ENCODE measurements at places on chromosomes 4 and X.

- DNase-seq = no peak
Measured at GRCh38 chr4:61312526-61312925, 112.4 kb downstream of the ADGRL3 start.

- no peak for DNase-seq
Measured at GRCh38 chr4:38673130-38673978, 9.4 kb downstream of the KLF3 start.

DNA sequence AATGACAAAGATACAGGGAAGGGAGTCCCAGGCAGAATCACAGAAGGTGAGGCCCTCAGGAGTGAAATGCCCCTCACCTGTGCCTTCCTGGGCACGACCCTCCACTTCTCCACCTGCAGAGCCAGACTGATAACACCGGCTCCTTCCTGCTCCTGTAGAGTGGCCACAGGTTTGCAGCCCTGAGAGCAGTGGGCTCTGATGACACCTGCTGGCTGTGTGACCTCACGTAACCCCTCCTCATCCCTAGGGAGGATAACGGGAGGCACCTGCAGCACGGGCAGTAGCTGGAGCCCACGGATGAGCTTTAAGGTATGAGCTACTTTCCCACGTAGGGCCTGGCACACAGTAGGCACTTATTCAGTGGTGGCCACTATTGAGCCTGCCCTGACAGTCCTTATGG, 25.5 kb upstream of the MAN2B2 start:
- no peak for DNase-seq

DNA sequence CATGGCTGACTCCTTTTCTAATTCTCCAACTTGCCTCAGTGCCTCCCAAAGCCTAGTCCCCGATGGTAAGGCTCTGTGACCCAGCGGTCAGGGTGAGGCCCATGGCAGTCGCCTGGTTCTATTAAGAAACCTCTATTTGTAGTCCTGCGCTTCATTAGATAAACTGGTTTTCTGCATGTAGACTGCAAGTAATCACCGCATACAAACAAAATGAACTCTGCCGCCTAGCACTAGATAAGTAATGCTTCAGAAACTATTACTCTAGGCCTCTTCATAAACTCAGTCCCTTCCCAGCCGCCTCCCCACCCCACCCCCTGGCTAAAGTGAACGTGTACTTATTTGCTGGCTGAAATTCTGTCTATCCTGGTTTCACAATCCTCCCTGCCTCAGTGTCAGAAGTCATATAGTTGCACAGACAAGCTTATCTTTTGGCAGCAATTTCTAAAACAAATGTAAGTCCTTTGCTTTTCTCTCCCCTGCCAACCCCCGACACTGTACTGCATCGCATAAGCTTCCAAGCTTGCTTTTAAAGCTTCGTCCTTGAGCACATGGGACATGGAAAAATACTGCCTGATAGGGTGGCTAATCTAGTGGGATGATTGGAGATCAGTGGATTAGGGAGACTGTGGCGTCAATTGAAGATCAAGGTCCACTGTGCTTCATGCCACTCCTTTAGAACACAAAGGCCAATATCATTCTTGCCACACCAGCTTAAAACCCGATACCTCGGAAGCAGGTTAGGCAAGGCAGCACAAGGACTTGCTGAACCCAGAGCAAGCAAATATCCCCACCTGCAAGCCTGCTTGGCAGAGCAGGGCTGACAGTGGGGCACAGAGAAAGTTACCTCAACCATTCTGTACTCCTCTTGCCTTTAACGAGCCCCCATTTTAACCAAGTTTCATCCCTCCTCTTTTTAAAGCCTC, 125.8 kb downstream of the IRF2 start:
- no peak for DNase-seq

GRCh38 chr4:182289809-182290208, 46.6 kb downstream of the TENM3 start:
- DNase-seq = no peak

DNA sequence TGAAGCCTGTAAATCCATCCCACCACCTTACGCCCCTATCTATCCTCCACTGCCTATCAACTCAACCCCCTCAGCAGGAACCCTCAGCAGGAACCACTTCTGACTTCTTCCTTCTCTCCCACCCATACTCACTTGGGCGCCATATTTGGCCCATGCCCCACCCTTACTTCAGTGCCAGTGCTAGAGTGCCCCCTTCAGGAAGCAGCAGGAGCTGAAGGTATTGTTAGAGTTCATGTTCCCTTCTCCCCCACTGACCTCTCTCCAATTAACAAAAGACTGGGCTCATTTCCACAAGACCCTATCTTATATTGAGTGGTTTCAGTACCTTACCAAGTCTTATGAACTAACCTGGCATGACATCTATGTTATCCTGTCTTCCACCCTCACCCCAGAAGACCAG, 363.1 kb upstream of the SLIT2 start:
- no peak for DNase-seq

DNA sequence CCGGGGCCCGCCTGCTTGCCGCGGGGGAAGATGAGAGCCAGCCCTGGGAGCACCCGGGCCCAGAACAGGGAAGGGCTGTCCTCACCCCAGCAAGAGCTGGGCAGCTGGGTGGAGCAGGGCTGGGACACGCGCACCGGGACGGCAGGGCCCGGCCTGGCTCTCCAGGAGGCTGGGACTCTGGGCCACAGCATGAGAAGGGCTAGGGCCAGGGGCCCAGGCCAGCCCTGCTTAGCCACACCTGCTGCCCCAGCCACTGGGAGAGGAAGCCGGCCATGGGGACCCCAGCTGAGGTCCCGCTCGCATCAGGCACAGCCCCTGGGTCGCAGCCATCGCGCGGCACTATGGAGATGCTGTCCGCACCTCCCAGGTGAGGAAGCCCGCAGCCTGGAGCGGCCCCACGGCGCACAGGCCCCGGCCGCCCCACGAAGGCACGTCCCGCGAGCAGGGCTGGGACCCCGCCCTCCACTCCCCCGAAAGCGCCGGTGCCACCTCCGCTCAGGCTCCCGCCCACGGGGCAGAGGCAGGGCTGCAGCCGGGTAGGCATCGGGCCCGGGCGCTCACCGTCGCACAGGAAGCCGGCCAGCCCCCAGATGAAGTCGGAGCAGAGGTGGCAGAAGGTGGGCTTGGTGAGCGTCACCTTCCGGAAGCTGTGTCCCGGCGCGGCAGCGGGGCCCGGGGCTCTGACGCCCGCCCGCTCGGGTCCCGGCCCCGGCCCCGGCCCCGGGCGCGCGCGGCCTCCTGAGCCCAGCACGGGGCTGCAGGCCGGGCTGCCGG, 531 bp downstream of the DGKQ start:
- peak; percentile 87 for DNase-seq

GRCh38 chr4:52864793-52865192, 2.7 kb downstream of the RASL11B start:
- DNase-seq = no peak

DNA sequence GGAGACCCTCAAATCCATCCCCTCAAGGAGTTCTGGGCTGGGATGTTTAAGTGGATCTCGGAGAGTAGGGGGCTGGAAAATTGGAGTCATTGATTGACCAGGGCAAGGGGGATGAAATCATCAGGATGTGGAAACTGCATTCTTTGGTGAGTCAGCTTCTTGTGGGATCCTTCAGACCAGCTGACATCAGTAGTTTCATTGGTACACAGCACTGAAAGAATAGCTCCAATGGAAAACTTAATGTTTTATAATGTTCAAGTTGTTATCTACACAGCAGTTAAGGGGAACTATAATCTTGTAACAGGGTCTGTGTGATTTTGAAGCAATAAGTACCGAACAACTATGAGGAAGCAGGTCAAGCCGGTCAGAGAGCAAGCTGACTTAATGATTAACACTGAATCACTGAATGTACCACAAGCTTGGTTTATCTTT, 506.1 kb downstream of the RPA4 start:
- DNase-seq = no peak

DNA sequence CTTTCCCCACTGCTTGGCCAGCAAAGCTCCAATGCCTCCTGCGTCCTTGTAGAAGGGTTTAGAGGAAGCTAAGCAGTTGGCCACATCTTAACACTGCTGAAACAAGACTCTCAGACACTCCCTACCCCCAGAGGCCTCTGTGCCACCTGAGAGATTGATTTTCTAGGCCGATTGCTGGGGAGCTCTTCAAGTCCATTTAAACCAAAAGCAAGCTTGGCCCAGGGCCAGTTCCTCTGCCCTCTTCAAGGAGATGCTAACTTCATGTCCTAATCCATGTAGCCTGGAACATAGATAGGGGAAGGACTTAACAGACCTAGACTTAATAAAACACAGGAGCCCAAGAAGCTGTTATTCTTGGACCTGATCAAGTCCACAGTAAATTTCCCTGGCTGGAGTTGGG, 27.2 kb upstream of the FMR1NB start:
- DNase-seq = no peak

DNA sequence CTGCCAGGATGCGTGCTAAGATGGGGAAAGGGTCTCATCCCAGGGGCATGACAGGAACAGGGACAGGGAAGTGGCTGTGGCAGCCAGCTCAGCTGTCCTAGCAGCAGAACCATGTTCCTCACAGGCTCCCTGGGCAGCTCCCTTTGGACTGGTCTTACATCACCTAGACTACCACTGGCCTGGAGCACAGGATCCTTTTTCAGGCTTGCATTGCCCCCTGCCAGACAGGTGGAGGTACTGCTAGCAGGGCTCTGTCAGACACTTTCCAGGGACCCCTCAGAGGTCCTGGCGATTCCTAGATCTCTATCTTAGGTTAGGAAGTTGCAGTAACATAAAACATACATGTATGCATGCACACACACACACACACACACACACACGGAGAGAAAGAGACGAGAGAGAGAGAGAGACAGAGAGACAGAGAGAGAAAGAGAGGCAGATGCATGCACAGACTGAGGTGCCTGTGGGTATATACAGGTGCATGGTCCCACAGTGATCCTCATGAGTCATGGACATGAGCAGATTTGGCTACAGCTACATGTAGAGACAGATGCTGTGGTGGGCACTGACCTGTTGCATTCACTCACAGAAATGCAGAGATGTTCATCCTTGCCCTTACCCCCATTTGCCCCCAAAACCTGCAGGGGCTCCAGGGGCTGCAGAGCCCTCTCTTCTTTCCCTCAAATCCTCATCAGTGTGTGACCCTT, 63.6 kb downstream of the STARD8 start:
- DNase-seq = no peak

GRCh38 chrX:8738588-8739189, 6.8 kb upstream of the ANOS1 start:
- DNase-seq = peak; percentile 63

DNA sequence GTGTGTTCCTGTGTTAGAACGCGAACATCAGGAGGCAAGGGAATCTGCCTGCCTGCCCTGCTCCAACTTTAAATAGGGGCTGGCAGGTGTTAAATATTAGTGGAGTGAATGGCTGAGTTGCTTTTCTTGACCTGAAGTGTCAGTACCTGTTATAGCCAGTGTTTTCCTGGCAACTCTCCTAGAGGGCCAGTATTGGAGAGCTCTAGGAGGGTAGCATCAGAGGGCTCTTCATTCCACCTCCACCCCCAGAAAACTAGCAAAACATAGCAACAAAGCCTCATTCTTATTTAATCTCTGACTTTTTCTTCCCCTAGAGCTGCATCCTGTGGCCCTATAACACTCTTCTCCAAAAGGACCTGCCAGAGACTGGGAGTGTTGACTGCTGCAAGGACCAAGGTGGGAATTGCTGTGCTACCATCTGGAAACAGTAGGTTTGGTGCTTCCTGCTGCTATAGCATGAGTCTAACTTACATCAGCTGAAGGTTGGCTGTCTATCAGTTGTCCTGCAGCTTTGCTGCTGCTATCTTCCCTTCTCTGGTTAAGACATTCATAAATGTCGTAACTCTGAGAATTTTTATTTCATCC, 33.5 kb downstream of the SGMS2 start:
- no peak for DNase-seq

GRCh38 chr4:3390288-3390811, 51.4 kb upstream of the HGFAC start:
- DNase-seq = peak; percentile 48

DNA sequence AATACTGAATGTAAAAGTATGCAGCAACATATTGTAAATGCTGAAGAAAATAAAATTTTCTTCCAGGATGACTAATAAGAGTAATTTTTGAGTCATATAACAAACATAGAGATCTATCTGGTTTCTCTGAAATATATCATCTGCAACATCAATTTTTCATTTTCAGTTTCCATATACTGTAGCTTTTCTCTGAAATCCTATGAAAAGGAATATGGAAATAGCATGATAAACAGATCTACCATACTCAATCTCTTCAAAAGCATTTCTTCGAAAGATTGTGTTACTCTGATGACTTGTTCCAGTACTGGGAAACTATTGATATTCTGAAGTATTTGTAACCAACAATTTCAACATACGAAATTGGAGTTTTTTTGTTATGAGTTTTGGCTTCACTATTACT, 1156.7 kb downstream of the FAM133A start:
- no peak for DNase-seq

GRCh38 chr4:82905205-82905604, 4.7 kb downstream of the THAP9 start:
- DNase-seq = no peak

- DNase-seq = no peak
Measured at GRCh38 chr4:31089815-31090214, 369.6 kb downstream of the PCDH7 start.

GRCh38 chrX:80266287-80266686, 154.0 kb upstream of the TENT5D start:
- DNase-seq = no peak

DNA sequence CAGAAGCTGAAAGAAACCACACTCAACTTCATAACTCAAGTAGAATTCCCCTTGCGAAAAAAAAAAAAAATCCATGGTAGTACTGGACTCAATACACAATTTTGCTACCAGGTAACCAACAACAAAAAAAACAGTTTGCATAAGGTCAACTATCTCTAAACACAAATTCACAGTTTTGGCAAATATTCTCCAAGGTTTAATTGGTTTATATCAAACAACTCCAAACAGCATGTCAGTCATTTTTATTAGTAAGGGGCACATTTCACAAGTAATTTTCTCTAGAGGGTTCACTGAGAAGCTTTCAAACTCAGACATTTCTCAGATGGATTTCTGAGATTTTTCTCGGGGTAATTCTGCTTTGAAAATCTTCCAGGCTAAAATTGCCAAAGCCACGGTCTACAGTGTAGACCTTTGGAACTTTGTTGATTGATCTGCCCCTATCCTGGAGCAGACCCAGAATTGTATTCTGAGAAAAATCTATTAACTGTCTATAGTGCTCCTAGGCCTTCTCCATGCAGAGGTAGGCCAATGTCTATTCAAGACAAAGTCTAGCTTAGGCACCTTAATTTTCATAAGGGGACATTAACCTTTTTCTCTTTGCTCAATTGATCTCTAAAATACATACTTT, 73.7 kb upstream of the NFKB1 start:
- no peak for DNase-seq

DNA sequence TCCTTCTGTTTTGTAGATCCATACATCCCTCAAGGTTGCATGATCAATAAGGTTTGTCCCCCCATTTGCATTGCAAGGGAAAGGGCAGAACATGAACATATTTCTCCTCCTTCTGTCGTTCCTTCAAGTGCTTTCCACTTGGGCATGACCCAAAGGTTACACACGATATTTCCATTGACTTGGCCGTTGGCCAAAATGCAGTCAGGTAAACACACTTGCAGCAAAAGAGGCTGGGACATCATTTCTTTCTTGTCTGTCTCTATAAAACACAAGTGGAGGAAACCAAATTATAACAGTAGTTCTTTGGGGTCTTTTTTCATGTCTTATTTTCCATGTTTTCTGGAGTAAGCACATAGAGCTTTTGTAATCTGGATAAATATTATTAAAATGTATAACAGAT, 156.1 kb downstream of the FRAS1 start:
- no peak for DNase-seq

All from activated effector memory CD4-positive, alpha-beta T cell treated with anti-CD3 and anti-CD28 coated beads, Interleukin-2, amount 50 U/mL, for 16 hours (primary cell).